Lung (tissue), 17 donors: ENCODE measurements at places on chromosomes 1 and 21. TPM values are rescaled to one million over a fixed set of nuclear protein-coding genes. Genes with fewer than 3 reads are reported as not detected.

The DENND4B gene
- total RNA-seq, result 84.7 TPM

The SEC16B gene
- 1.3 TPM for total RNA-seq

The ZNF683 gene
- 0.40 TPM for total RNA-seq

The PTPN7 gene
- total RNA-seq, result 6.9 TPM

The LIPI gene
- not detected for total RNA-seq

The ADIPOR1 gene
- total RNA-seq, result 119 TPM

The SPRR4 gene
- not detected for total RNA-seq

The PLA2G5 gene
- 6.5 TPM for total RNA-seq

The GLIS1 gene
- total RNA-seq, result 0.18 TPM

The SPRR2E gene
- total RNA-seq, result not detected

The CFHR4 gene
- not detected for total RNA-seq

The RHOU gene
- total RNA-seq, result 40.1 TPM

The C1QB gene
- 39.6 TPM for total RNA-seq

The MPZL1 gene
- 89.9 TPM for total RNA-seq

The S100A7A gene
- not detected for total RNA-seq
